Stimulated activated effector memory CD8-positive, alpha-beta T cell treated with anti-CD3 and anti-CD28 coated beads, Interleukin-12 subunit alpha, Interleukin-12 subunit beta, amount 100 ng/mL, for 72 hours (primary cell): ENCODE measurements at places on chromosomes 5 and 9.

DNA sequence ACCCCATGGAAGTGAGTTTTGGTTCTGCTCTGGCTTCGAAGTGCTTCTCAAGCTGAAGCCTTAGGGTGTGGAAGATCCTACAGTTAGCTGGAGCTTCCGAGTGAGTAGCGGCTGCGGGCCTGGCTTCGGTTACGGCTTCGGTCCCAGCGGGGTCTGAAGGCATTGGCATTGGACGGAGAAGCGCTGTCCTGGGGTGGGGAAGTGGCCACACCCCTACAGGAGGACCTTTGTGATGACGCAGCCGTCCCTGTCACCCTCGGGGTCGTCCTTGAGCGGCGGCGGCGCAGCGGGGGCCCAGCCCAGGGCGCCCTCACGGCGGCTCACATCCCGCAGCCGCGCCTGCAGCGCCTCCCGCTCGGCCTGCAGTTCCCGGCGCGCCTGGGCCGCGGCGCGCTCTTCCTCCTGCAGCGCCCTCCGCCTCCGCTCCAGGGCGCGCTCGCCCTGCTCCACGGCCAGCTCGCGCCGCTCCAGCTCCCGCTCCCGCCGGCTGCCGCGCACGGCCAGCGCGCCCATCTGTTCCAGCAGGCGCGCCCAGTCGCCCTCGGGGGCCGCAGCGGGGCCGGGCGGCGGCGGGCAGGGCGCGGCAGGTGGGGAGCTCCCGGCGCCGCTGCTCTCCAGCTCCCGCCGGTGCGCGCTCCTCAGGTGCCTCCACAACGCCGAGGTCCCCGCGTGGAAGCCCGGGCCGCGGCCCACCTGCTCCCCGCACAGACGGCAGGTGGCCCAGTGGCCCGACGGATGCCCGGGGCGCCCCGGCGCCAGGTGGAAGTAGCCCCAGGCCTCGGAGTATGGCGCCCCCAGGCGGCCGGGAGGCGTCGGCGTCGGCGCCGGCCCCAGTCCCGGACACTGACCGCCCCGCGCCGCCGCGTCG is 9.9 kb downstream of the ZBED3 start:
- DNase-seq: peak; percentile 78

- DNase-seq: no peak
Observed at GRCh38 chr5:137638841-137639240, 97.0 kb downstream of the KLHL3 start.

- DNase-seq: no peak
Observed at GRCh38 chr5:33816791-33817190, 75.0 kb downstream of the ADAMTS12 start.

DNA sequence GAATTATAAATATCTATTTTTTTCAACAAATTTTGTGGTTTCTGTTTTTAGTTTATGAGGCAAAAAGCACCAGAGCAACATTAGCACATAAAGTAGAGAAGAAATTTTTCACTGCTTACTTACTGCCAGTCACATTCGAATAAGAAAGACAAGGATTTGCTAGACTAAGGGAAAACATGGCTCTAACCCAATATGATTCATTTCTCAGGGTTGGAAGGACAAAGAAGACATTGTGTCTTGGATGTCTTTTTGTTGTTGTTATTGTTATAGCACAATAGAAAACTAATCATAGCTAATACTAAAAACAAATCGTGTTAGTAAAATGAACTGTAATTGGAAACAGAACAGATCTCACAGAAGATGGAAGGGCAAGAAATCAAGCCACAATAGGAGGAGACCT is 90.9 kb upstream of the SLCO6A1 start:
- DNase-seq: no peak

DNA sequence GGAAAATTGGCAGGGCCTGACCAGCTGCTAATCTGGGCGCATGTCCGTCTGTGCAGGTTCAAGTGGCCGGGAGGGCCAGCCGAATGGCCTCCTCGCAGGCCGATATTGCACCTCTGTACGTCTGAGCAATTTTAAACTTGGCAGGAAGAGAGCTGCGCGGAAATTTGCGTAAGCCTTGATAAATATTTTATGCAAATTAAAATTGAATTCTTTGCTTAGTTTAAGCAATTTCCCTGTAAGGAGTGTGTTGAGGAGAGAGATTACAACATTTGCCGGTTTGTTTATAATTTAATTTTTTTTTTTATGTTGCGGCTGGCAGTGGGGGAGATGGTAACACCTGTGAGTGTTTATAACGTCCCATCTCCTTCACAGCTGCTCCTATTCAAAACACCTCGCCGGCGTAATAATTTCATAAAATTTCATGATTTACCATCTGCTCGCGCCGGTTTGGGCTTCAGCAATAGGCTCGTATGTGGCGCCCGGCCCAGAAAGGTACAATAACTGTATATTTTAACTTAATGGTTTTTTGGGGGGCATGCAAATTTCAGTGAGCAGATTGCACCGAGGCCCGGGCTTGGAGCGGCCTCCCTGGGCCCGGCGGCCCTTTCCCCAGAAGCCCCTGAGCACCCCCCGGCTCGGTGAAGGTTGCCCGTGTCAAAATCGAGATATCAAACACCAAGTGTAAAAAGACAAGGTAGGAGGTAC is 269.4 kb upstream of the MVB12B start:
- DNase-seq: no peak

DNA sequence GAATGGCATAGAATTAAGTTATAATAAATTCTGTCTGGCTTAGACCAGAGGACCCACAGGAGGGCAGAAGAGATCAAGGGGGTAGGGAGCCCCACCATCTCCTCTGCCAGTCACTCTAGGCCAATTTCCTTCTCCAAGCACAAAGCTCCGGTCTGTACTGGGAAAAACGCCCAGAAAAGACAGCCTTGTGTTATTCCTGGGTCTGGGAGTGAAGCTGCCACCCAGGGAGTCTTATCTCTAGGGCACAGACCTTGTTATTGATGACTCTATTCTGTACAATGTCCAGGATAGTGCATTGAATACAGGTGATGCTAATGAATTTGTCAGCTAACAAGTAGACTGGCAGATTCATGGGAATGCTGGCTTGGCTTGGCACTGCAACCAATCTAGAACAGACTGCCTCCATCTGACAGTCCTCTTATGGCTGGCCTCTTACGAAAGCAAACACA is 60.7 kb downstream of the MED27 start:
- DNase-seq: no peak

DNA sequence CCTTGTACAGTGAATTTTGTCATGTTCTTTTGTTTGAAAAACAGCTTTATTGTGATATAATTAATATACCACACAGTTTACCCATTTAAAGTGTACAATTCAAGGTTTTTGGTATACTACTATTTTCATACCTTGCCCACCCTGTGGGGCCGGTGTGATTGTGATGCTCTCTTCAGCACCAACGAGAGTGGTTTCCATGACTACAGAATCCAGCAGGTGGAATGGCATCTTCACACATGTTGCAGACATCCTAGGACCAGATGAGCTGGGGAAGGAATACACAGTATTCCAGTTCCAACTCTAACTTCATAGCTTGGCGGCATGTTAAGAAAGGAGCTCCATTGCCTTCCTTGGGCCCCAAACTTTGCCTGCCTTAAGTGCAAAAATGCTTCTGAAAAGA is 7.7 kb upstream of the GPR151 start:
- no peak for DNase-seq

- DNase-seq: no peak
Observed at GRCh38 chr9:13939701-13940490, 374.0 kb downstream of the NFIB start.

DNA sequence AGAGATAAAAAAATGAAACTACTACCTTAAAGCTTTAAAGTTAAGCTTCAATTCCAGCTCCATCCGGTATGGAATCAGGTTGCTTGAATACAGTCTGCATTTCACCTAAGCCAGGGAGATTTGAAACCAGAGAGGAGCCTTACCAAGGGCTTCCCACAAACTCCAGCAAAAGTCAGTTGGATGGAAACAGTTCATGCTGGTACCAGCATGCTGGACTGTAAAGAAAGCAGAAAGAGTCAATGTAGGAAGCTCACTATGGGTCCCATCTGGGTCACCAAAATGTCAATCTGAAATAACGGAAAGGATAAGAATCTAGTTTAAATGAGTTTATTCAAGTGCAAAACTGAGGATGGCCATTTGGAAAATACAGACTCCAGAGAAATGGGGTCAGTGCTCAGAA is 65.3 kb downstream of the CDO1 start:
- no peak for DNase-seq

DNA sequence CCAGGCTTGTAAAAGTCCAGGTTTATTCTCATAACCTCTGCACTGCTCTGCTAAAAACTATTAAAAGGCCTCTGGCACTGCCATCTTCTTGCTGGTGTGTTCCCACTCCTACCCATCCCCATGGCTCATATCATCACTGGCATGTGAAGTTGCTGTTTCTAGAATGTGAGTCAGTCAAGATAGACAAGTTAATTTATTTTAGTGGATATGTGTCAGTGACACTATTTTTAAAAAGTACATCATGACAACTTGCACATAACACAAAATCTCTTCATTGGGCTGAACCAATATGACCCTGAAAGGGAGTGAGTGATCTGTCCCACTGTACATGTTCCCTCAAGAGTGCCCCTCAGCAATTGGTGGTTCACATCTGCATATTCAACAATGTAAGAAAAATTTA is 299.7 kb downstream of the NFIB start:
- DNase-seq: no peak
